Activated naive CD8-positive, alpha-beta T cell treated with anti-CD3 and anti-CD28 coated beads for 36 hours (primary cell): ENCODE measurements at places on chromosomes 12 and 14.

DNA sequence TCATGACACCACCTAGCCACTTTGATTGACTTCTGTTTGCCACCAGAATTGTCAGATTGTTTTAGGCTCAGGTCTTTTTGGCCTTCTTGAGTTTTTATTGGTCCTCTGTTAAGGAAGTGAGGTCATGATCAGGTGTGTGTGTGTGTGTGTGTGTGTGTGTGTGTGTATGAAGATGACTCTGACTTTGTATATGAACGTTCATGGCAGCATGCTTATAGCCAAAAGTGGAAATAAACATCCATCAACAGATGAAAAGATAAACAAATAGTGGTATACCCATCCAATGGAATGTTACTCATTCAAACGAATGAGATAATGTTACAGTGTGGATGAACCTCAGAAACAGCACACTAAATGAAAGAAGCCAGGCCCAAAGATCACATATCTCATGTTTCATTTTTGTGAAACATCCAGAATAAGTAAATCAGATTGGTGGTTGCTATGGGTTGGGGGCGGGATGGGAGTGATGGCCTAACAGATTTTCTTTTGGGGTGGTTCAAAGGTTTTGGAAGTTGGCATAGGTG lies 258.6 kb downstream of the KTN1 start:
- no peak overlapping the region for H3K4me3 ChIP-seq
- DNase-seq, result no peak
- H3K36me3 ChIP-seq, result no peaks in the 10 kb centered on the region

DNA sequence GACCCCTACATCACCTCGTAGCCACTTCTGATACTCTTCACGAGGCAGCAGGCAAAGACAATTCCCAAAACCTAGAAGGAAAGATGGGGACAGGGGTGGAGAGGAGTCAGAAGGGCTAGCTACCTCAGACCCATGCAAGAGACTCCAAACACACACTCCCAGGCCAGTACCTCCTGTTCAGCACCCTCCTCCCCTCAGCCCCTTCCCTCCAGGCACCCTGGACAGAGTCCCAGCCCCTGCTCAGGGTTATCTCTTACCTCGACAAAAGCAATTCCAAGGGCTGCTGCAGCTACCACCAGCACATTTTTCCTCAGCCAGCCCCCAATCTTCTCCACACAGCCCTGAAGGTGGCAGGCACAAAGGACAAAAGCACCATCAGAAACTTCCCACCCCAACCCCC lies 3.3 kb downstream of the CD63 start:
- DNase-seq, result no peak
- H3K36me3 ChIP-seq, result peaks cover 6% of the 10 kb centered on the region
- no peak overlapping the region for H3K4me3 ChIP-seq

DNA sequence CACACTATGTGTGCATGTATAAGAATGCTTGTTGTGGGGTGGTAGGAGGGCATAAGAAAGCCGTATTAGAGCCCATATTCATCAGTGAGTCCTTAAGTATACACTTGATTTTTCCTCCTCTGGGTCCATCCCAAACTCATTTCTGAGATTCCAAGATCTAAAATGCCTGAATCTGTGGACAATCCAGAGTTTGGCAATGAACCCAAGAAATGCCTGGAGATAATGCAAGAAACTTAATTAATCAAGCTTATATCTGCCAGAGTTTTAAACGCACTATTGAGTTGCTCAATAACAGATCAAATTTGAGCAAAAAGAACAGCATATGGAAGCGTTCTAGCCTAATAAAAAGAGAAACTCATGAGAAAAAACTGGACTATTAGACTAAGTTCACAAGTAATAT lies 143.4 kb upstream of the NAV3 start:
- H3K36me3 ChIP-seq, result no peaks in the 10 kb centered on the region
- H3K4me1 ChIP-seq, result no peaks in the 10 kb centered on the region
- no peak overlapping the region for H3K27ac ChIP-seq
- H3K27me3 ChIP-seq, result no peaks in the 10 kb centered on the region
- DNase-seq, result no peak
- H3K4me3 ChIP-seq, result no peak overlapping the region

DNA sequence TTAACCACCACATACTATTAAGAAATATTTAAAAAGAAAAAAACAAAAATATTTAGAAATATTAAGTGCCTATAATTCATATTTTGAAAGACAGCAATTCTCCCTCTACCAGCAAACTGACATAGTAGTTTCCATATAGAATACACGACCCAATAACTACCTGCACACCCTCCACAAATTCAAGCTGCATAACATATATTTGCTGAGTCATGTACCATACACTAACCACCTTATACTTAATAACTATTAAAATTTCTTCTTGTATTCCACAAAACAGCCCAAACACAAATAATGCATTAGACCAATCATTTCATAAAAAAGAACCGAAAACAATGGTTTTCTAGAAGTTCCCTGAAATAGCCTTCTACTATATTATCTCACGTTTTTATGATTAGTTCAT lies 21.7 kb downstream of the GTF2A1 start:
- DNase-seq, result no peak
- no peak overlapping the region for H3K27ac ChIP-seq
- H3K27me3 ChIP-seq, result no peaks in the 10 kb centered on the region
- H3K36me3 ChIP-seq, result peaks cover 41% of the 10 kb centered on the region

DNA sequence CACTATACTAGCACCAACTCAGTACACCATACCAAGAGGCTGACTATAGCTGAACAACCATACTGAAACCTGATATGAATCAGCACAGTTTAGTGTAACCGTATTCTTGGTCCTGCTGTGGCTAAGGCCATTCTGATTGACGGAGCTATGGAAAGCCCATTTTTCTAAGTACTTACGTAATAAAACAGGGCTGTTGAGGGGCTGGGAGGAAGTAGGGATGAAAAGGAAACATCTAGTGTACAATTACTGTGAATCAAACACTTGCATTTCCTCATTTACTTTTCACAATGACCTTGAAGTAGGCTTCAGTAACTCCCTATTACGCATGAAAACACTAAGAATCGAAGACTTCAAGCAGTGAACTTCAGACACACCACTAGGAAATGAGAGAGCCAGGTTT lies 198.2 kb downstream of the BTG1 start:
- no peak for DNase-seq
- H3K4me3 ChIP-seq, result no peak overlapping the region
- H3K27me3 ChIP-seq, result no peaks in the 10 kb centered on the region

DNA sequence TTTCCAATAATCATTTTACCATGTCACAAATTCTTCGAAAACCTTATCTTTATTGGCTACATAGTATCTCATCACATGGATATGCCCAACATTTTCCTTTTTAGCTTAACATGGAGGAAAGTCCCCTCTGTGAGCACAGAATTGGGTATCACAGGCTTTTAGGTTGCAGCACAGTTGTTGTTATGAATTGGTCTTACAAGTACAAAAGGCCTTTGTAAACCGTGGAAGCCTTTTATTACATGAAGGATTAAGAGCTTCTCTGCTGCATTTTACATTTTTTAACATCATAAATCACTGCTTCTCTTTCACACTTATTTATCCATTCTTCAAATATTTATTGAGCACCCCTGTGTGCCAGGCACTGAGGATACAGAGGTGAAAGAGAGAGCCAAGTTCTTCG lies 26.2 kb downstream of the UBE3B start:
- peaks cover 4% of the 10 kb centered on the region for H3K36me3 ChIP-seq
- no peak overlapping the region for H3K4me3 ChIP-seq
- H3K27ac ChIP-seq, result no peak overlapping the region
- H3K27me3 ChIP-seq, result no peaks in the 10 kb centered on the region
- DNase-seq, result no peak

- no peak overlapping the region for H3K27ac ChIP-seq
- H3K4me1 ChIP-seq, result no peaks in the 10 kb centered on the region
- peaks cover 5% of the 10 kb centered on the region for H3K27me3 ChIP-seq
- H3K4me3 ChIP-seq, result no peak overlapping the region
- no peak for DNase-seq
- H3K36me3 ChIP-seq, result no peaks in the 10 kb centered on the region
Observed at GRCh38 chr14:54137614-54137961, 181.0 kb upstream of the BMP4 start.

GRCh38 chr12:7844116-7844515 lies 28.6 kb downstream of the SLC2A14 start:
- H3K36me3 ChIP-seq, result no peaks in the 10 kb centered on the region
- DNase-seq, result no peak
- H3K4me3 ChIP-seq, result no peak overlapping the region
- no peak overlapping the region for H3K27ac ChIP-seq
- peaks cover 3% of the 10 kb centered on the region for H3K4me1 ChIP-seq
- H3K27me3 ChIP-seq, result peaks cover 17% of the 10 kb centered on the region

DNA sequence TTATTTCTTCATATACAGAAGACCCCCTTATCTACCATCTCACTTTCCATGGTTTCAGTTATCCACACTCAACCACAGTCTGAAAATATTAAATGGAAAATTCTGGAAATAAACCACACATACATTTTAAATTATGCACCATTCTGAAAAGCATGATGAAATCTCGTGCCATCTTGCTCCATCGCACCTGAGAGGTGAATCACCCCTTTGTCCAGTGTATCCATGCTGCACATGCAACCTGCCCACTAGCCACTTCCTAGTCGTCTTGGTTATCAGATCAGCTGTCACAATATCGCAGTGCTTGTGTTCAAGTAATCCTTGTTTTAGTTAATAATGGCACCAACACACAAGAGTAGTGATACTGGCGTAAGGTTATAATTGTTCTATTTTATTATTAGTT lies 145.7 kb downstream of the C12orf42 start:
- no peaks in the 10 kb centered on the region for H3K27me3 ChIP-seq
- H3K4me1 ChIP-seq, result peaks cover 6% of the 10 kb centered on the region
- H3K4me3 ChIP-seq, result no peak overlapping the region

- DNase-seq, result no peak
- H3K36me3 ChIP-seq, result peaks cover 23% of the 10 kb centered on the region
- H3K27ac ChIP-seq, result no peak overlapping the region
- no peaks in the 10 kb centered on the region for H3K4me1 ChIP-seq
Observed at GRCh38 chr14:50290306-50290705, 21.7 kb downstream of the L2HGDH start.

- peaks cover 27% of the 10 kb centered on the region for H3K36me3 ChIP-seq
- no peak for DNase-seq
- H3K27ac ChIP-seq, result no peak overlapping the region
- no peaks in the 10 kb centered on the region for H3K27me3 ChIP-seq
- H3K4me1 ChIP-seq, result peaks cover 25% of the 10 kb centered on the region
Observed at GRCh38 chr12:11794751-11795150, 145.3 kb downstream of the ETV6 start.

- H3K4me1 ChIP-seq, result no peaks in the 10 kb centered on the region
- no peaks in the 10 kb centered on the region for H3K36me3 ChIP-seq
- H3K27ac ChIP-seq, result no peak overlapping the region
- H3K27me3 ChIP-seq, result no peaks in the 10 kb centered on the region
- H3K4me3 ChIP-seq, result no peak overlapping the region
- DNase-seq, result no peak
Observed at GRCh38 chr12:20050221-20050620, 318.1 kb upstream of the PDE3A start.

- peak overlapping the region; percentile 68 for H3K27ac ChIP-seq
- H3K36me3 ChIP-seq, result peaks cover 7% of the 10 kb centered on the region
- peaks cover 25% of the 10 kb centered on the region for H3K4me1 ChIP-seq
- no peaks in the 10 kb centered on the region for H3K27me3 ChIP-seq
Observed at GRCh38 chr12:25590011-25590721, 37.1 kb upstream of the LMNTD1 start.

GRCh38 chr14:20381341-20381740 lies 32.0 kb downstream of the TEP1 start:
- peaks cover 8% of the 10 kb centered on the region for H3K36me3 ChIP-seq
- no peaks in the 10 kb centered on the region for H3K27me3 ChIP-seq
- H3K27ac ChIP-seq, result no peak overlapping the region
- H3K4me1 ChIP-seq, result no peaks in the 10 kb centered on the region
- no peak overlapping the region for H3K4me3 ChIP-seq
- no peak for DNase-seq

DNA sequence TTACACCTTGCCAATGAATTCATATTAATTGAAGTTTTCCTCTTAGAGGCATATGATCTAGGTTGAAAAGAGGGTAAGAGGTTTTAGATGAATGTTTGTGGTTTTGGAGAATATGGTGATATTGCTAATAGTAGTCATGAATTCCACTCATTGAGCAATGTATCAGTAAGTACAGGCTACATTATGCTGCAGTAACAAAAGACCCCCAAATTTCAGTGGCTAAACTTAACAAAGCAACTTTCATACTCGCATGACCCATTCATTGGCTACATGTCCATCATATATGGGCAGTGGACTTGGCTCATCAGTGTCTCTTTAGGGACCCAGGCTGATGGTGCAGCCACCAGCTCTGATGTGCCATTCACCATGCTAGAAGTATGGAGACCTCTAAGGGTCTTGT lies 196.6 kb upstream of the MYL2 start:
- DNase-seq, result no peak
- H3K36me3 ChIP-seq, result peaks cover 1% of the 10 kb centered on the region
- no peak overlapping the region for H3K4me3 ChIP-seq
- H3K4me1 ChIP-seq, result peaks cover under 1% of the 10 kb centered on the region
- H3K27me3 ChIP-seq, result no peaks in the 10 kb centered on the region

- H3K27me3 ChIP-seq, result no peaks in the 10 kb centered on the region
- peaks cover 15% of the 10 kb centered on the region for H3K36me3 ChIP-seq
- DNase-seq, result no peak
- peaks cover 7% of the 10 kb centered on the region for H3K4me1 ChIP-seq
Observed at GRCh38 chr14:77543637-77544334, 45.2 kb upstream of the ISM2 start.

- no peaks in the 10 kb centered on the region for H3K36me3 ChIP-seq
- H3K4me1 ChIP-seq, result peaks cover 7% of the 10 kb centered on the region
- H3K27me3 ChIP-seq, result no peaks in the 10 kb centered on the region
- no peak overlapping the region for H3K4me3 ChIP-seq
- no peak for DNase-seq
Observed at GRCh38 chr14:68135028-68135427, 315.4 kb downstream of the RAD51B start.

DNA sequence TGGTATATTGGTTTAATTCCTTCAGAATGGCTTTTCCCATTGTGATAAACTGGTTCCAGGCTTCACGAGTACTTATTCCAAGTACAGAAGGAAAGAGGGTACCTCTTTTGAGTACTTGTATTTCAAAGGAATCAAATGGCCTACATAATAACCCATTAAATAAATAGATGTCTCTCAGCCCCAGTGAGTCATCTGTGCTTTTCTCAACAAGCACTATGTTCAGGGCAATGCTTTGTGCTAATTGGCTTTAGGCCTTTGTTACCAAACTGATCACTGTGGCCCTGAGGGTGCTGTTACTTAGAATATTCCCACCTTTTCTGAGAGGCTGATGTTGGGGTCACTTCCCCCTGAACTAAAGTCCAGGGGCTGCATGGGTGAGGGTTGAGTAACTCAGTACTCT lies 107.1 kb downstream of the LRRK2 start:
- H3K27me3 ChIP-seq, result no peaks in the 10 kb centered on the region
- H3K27ac ChIP-seq, result no peak overlapping the region
- H3K36me3 ChIP-seq, result no peaks in the 10 kb centered on the region
- H3K4me3 ChIP-seq, result no peak overlapping the region
